ENCODE measurements at places on chromosomes 4 and X.

DNA sequence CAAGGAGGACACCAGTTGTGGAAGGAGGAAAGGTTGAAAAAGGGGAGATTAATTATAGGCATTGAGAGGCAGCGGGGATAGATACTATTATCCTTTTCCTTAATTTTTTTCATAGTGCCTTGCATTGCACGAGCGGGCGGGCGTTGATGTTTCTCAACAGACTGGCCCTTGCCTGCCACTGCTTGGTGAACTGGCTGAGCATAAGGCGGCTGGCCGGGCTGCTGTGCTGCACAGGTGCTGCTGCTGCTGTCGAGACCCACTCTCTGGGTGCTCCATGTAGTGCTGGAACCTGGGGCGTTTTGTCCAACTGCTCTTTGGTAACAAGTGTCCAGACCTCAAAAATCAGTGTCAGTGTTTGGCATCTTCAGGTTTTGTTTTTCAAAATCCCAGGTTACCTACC, 83.3 kb upstream of the PAQR3 start:
- DNase-seq, result no peak

GRCh38 chr4:22407361-22407760, 108.5 kb downstream of the ADGRA3 start:
- no peak for DNase-seq

DNA sequence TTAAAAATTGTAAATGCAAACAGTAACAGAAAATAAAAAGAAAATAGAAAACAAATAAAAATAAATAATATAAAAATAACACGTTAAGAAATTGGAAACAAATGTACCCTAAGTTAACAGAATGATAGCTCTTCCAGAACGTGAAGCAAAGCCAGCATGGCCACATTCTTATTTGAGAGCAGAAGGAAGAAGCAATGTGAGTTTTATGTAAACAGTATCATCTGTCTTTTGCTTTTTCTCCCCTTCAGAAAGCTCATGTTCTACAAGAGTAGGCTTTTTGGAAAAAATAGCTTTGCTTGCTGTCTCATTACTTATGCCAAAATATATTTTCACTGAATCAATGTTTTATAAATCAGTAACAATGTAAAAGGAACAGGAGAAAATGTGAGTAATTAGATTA, 18.7 kb downstream of the NPY2R start:
- DNase-seq, result no peak

GRCh38 chr4:149718500-149718899, 97.1 kb downstream of the IQCM start:
- no peak for DNase-seq
